Retina (tissue), 1 donor: ENCODE measurements at places on chromosomes 2 and 18.

- DNase-seq = no peak
These were observed 58.8 kb upstream of the OTOS start for GRCh38 chr2:240199133-240199870.

GRCh38 chr2:49940626-49941025 is 786.3 kb upstream of the FSHR start:
- no peak for DNase-seq

GRCh38 chr2:69436596-69436937 is 668 bp downstream of the NFU1 start:
- DNase-seq = no peak

- no peak for DNase-seq
These were observed 21.2 kb upstream of the ACVR1 start for GRCh38 chr2:157897106-157897971.

DNA sequence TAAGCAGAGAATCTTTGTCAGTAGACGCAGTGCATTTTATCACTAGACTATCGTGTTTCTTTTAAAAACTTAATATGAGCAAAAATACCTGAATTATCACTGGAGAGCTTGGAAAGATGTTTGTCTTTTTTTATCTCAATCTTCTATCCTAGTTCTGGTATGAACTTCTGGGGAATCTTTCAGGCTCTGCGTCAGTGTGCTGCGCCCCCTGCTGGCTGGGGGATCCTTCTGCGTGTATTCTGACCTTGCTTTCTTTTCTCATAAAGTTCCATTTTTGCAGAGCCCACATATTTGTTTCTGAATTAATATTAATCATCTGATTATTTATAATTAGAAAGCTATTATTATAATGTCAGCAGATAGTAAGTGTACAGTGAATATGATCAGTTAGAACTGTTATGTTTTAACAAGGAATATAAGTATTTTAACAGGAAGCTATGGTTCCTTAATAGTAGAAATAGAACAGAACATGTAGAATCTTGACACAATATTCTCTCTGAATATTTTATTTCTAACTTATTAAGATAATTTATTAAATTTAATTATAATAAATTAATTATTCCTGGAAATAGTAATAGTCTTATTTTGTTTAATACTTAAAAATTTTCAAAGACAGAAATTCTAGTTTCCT is 945.0 kb upstream of the CRIM1 start:
- peak; percentile 40 for DNase-seq

- DNase-seq = no peak
These were observed 319.6 kb upstream of the TCF4 start for GRCh38 chr18:55907453-55908175.

DNA sequence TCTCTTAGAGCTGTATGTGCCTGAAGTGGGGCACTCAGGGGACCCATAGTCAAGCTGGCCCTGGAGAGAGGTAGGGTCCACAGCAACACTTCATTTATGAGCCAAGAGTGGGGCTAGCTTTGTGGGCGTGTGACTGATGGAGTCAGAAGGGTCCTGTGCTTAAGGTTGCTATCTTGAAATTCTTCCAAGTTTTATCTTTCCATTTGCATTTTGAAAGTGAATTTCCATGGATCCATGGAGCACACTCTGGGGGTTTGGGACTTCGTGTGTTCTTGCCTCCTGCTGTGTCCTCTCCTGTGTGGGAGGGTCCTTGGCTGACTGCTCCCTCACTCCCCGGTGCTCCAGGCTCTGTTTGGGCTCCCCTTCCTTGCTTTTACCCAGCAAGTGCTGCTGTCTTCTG is 50.8 kb downstream of the FHOD3 start:
- no peak for DNase-seq

DNA sequence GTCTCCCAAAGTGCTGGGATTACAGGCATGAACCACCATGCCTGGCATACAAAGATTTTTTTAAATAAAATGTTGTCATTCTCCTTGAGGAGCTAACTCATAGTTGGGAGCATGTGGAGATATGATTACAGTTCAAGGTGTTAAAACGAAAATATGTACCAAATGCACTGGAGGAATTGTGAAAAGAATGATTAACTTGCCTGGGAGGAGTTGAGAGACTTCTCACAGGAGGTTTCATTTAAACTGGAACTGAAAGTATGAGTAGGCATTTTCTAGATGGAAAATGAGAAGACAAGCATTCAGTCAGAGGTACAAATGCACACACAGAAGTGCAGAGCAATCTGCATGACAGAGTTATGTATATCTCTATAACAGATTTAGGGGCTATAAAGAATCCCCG is 126.6 kb upstream of the PDE1A start:
- no peak for DNase-seq

DNA sequence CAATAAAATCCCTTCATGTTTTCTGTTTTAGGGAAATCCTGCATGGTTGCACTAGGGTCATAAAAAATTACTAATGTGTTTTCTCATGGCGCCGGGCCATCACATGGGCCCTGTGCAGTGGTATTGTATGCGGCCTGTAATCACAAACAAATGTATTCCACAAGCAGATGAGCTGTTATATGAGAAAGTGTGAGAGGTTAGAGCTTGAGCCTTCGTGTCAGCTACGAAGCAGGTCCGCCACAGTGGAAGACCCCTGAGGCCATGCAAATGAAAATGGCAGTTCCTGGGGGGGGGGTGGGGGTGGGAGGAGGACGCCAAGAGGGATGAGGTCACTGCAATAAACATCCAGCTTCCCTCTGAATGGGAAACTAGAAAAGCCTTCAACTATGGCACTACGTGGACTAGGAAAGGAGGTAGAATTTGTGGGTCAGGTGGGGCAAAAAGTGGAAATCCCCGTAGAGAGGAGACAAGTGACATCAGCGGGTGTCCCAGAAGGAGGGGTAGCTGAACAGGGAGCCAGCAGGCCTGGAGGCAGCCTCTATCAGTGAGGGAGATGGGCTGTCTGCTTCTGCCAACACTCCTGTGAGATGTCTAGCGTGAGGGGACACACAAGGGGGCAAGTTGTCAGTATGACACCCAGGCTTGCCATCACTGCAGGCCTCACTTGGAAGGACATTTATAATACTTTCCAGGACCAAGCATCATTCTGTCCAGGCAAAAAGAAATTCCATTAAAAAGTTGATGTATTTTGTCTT is 130.3 kb upstream of the CTAGE1 start:
- no peak for DNase-seq

DNA sequence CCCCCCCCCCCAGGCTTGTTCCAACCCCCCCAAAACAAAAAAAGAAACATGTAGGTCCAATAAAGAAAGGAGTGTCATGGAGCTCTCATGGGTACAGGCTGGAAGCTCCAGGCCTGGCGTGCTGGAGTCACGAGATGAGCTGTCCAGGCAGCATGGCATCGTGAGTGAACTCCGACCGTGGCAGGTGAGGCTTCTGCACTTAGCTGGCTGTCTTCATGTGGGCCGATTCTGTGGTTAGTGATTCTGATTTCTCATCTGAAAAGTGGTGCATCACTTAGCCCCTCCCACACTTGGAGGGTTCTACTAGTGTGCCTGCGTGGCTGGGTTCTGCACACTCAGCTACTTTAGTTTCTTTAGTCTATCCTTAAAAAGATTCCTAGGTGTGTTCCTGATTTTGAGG is 126.4 kb upstream of the MGAT5 start:
- no peak for DNase-seq

- DNase-seq = no peak
These were observed 88.3 kb downstream of the COL5A2 start for GRCh38 chr2:189091253-189091652.

GRCh38 chr18:22632191-22632590 is 214.5 kb upstream of the CTAGE1 start:
- no peak for DNase-seq

- no peak for DNase-seq
These were observed 51.6 kb downstream of the SLC66A2 start for GRCh38 chr18:79899609-79900445.

DNA sequence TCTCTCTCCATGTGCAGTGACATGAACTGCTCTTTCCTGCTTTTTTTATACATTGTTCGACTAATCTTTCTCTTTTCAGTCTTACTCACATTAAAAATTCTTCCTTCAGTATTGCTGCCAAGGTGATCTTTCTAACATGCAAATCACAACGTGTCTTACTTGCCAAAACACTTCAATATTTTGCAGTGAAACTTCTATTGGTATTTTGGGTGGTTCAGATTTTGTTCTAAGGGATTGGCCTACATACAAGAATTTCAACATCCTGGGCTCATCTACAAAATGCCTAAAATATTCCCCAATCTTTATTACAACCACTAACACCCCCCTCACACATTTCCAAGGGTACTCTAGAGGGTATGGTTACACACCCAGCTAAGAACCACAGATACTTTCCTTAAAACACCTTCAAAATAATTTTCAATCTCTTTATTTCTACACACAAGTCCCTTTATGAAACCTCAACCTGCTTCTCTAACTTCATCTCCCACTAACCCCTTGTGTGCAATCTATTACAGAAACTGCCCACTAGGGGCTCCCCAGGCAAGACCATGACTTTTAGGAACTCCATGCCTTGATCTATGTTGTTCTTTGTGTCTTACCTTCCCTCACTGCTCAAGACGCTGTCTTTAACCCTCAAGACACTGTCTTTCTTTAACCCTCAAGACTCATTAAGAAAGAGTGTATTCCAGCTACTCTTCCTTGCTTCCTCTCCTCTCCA is 50.9 kb downstream of the COL3A1 start:
- no peak for DNase-seq

- no peak for DNase-seq
These were observed 175.8 kb downstream of the MYO3B start for GRCh38 chr2:170353723-170354122.

GRCh38 chr2:19728125-19728524 is 173.7 kb downstream of the TTC32 start:
- no peak for DNase-seq

DNA sequence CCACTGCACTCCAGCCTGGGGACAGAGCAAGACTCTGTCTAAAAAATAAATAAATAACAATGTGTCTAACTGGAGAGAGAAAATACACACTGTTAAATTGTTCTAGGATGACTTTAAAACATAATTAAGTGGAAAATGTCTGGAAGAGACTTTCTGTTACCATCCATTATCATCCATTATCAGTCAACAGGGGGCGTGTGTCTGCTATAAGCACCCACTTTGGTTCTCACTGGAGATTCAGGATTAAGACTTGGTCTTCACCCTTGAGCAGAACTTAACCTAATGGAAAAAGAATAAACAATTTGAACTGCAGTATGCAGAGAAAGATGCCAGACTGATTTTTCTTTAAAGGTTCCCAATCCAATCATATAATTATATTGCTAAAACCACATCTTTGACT is 999.8 kb upstream of the GYPC start:
- no peak for DNase-seq

DNA sequence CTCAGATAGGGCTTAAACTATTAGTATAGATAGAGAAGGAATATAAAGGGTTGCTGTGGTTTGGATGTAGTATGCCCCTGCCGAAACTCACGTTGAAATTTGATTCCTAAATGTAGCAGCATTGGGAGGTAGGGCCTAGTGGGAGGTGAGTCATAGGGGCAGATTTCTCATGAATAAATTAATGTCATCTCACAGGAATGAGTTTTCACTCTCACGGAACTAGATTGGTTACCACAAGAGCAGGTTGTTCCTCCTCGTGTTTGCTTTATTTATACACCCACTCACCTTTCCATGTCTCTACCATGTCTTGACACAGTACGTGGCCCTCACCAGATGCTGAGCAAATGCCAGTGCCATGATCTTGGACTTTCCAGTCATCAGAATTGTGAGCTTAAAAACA is 218.2 kb downstream of the RBM43 start:
- DNase-seq = no peak

DNA sequence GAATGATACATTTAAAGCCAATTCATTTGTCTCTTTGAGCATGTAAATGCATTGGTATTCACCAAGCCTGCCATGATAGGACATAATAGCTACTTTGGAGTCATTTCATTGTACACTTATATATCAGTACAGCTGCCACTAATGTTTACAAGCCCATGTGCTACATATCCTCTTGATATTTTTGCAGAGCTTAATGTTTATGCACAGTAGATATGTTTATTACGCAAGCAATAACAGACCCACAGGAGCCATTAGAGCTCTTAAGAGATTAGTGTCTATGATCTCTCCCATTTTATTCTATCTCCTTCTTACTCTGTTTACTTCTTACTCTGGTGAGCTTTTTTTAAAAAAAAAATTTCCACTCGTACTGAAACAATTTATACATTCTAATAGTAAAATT is 1132.1 kb upstream of the ZEB2 start:
- DNase-seq = no peak

- DNase-seq = peak; percentile 56
These were observed 266.8 kb upstream of the RAB6C start for GRCh38 chr2:129712676-129712985.

DNA sequence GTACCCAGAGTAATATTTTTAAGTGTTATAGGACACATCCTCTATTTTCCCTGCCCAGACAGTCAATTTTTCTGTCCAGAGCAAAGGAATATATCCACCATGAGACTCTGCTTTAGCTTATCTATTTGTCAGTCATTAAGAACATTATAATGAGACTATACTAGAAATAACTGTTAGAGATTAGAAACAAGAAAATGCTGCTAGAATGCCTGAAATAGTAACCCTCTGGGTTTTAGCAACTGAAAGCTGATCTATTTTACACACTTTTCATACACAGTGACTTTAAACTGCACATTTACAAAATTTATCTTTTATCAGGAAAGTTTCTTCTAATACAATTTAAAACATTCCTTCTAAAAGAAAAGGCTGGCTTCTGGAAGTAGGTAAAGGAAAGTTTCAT is 39.6 kb downstream of the MBD2 start:
- DNase-seq = no peak
